Calu3 (cell line): ENCODE measurements at places on chromosomes 5 and 9.

DNA sequence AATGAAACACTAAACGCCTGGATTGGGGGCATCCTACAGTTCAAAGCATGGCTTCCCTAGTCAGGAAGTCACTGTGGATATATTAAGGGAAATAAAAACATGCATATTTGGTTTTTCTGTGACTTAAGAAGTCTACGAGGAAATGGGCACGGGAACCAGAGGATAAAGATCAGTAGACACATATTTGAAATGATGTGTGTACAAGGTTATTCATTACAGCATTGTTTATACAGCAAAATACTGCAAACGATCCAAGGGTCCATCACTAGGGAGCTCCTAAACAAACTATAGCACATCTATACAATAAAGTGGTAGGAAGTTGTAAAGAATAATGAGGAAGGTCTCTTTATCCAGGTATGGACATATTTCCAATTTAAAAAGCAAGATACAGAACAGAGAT lies 71.8 kb downstream of the EFNA5 start:
- no peak for DNase-seq

DNA sequence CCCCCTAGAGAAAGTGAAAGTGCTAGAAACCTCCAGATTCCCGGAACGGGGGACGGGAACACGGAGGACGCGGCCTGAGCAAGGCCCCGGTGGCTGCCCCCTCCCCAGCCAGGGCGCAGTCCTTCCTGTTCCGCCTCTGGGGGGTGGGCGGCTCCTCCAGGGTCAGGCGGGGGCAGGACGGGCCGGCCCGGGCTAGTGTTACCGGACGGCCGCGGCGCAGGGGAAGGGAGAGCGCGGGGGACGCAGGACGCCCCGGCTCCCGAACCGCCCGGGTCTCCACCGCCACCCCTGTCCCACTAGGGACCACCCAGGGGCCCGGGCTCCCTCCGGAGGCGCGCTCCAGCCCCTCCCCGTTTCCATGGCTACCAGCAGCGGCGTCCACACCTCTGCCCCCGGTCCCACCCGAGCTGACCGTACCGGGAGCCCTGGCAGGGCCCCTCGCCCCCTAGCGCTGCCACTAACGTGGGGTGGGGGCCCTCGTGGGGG lies 579 bp downstream of the SLC12A7 start:
- peak; percentile 61 for DNase-seq

DNA sequence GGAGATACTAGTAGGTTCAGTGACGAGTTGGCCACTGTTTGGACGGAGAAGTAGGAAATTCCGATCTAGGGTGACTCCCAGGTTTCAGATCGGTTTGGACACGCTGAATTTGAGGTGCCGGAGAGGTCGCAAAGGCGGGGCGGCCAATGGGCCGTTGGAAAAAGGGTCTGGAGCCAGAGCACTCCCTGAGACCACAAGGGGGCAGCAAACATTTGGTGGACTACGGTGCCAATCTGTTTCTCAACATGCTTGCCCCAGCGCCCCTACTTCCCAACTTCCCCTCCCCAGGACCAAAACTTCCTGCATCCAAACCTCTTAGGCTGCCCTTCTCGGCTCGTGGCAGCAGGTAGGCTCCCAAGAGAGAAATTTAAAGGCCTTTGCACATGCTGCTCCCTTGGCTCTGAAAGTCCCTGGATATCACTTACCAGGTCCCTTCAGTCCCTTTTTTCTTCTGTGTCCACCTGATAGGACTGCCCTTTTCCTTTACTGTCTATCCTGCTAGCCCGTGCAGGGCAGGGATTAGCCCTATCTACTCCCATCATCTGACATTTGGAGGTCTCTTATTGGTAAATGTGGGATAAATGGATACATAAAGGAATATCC lies 992 bp upstream of the RPP25L start:
- peak; percentile 79 for DNase-seq

DNA sequence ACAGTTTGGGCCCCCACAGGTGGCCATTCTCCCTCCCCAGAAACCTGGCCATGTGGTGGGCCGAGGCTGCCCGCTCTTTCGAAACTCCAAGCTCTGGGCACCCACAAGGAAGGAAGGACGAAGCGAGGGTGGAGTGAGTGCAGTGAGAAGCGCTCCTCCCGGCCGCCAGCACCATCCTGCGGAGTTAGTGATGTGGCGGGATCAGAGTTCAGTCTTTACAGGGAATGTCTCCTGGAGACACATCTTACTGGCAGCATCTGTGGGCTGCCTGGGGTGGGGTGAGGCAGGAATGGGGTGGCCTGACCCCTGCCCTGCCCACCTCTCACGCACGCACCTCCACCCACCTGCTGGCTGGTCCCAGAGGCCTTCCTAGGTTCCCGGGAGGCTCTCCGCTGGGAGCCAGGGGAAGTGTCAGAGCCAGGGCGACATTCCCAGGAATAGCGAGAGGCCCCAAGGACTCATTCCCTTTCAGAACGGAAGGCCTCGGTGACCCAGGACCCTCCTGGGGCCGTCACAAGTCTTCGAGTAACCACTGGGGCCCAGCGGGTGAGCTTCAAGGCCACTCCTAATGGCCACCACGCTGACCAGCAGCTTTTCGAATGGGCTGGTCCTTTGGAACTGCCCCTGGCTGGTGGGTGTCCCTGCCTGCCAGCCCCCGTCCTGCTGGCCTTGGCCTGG lies 5.5 kb upstream of the RNU6ATAC start:
- no peak for DNase-seq

DNA sequence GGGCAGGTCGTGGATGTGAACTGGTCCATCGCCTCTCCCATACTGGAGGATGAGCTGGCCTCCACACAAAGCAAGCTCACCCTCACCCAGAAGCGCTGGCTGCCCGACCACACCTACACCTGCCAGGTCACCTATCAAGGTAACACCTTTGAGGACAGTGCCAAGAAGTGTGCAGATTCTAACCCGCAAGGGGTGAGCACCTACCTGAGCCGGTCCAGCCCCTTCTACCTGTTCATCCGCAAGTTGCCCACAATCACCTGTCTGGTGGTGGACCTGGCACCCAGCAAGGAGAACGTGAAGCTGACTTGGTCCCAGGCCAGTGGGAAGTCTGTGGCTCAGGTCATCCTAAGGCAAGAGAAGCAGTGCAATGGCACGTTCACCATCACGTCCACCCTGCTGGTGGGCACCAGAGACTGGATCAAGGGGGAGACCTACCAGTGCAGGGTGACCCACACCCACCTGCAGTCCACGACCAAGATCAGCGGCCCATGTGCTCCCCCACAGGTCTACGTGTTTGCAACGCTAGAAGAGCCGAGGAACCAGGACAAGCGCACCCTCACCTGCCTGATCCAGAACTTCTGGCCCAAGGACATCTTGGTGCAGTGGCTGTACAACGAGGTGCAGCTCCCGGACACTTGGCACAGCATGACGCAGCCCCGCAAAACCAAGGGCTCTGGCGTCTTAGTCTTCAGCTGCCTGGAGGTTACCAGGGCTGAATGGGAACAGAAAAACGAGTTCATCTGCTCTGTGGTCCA lies 71.3 kb downstream of the INSL6 start:
- no peak for DNase-seq
